ENCODE measurements at places on chromosomes 12 and 14. TPM values are rescaled to one million over a fixed set of nuclear protein-coding genes. Genes with fewer than 3 reads are reported as not detected.
A peak's percentile ranks its signal among the peaks of the same experiment; 100 is the strongest.

- peaks cover 19% of the 10 kb centered on the region for H3K4me1 ChIP-seq
- H3K27me3 ChIP-seq: peaks cover 63% of the 10 kb centered on the region
- peak; percentile 74 for DNase-seq
Measured at GRCh38 chr14:52950898-52951680, at the start of gene FERMT2. TSS of gene FERMT2 (minus strand) at chr14:52951050. CDS start at chr14:52950568, 482 bp downstream.

DNA sequence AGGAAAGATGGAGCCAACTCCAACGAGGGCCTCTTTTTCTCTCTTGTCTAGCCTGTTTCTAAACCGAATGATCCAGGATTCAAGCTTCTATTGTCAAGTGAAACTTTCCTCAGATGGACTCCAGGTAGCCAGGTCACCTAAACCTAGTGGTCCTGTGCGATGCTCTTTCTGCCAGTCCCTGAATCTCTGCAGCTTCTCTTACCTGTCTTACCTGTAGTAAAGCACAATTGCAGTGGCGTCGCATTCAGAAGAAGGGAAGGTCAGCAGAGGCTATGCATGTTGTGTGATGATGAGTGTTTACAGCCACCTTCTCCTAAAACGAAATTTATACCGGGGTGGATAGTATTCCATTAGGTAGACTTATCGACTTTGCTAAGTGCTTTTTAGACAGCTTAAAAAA is 47.4 kb upstream of the TRAF3 start:
- DNase-seq: no peak
- no peaks in the 10 kb centered on the region for H3K27me3 ChIP-seq
- H3K36me3 ChIP-seq: peaks cover 26% of the 10 kb centered on the region

DNA sequence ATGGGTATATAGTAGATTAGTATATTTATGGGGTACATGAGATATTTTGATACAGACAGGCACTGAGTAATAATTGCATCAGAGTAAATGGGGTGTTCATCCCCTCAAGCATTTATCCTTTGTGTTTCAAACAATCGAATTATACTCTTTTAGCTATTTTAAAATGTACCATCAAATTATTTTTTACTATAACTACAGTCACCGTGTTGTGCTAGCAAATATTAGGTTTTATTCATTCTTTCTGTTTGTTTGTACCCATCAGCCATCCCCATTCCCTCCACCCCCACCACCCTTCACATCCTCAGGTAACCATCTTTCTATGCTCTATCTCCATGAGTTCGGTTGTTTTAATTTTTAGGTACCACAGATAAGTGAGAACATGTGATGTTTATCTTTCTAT is 115.8 kb downstream of the NUBPL start:
- H3K4me3 ChIP-seq: no peak overlapping the region
- DNase-seq: no peak
- peaks cover 2% of the 10 kb centered on the region for H3K4me1 ChIP-seq

DNA sequence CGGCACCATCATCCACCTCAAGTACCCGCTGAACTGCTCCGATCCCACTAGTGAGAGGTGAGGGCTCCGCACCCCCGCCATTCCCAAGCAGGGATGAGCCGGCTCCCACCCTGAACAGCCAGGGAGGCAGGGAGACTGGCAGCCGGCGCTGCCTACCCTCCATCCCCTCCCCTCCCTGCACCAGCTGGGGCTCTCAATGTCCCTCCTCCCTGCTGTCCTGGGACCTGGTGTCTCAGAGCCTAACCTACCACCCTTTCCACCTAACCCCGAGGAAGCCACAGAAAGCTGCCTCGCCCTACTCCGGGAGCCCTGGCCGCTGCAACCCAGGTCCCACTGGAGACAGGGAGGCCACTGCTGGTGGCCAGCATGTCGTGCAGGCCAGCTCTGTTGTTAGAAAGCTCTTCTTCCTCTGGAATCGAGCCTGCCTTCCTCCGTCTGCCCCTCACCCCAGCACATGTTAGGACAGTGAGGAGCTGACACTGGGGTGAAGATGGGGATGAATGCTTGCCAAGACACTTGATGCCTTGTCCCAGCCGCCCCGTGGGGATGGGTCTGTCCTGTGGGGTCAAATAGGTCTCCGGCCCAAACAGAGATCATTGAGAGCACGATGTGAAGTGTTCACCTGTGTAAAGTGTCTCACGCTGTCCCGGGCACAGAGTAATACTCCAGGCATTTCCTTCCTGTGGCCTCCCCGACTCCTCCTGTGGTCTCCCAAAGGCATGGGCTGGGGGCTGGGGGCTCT is 1.1 kb downstream of the PTPN6 start:
- H3K27ac ChIP-seq: peak overlapping the region; percentile 96
- H3K4me1 ChIP-seq: peaks cover 70% of the 10 kb centered on the region
- peak overlapping the region; percentile 96 for H3K4me3 ChIP-seq
- peaks cover 58% of the 10 kb centered on the region for H3K36me3 ChIP-seq

DNA sequence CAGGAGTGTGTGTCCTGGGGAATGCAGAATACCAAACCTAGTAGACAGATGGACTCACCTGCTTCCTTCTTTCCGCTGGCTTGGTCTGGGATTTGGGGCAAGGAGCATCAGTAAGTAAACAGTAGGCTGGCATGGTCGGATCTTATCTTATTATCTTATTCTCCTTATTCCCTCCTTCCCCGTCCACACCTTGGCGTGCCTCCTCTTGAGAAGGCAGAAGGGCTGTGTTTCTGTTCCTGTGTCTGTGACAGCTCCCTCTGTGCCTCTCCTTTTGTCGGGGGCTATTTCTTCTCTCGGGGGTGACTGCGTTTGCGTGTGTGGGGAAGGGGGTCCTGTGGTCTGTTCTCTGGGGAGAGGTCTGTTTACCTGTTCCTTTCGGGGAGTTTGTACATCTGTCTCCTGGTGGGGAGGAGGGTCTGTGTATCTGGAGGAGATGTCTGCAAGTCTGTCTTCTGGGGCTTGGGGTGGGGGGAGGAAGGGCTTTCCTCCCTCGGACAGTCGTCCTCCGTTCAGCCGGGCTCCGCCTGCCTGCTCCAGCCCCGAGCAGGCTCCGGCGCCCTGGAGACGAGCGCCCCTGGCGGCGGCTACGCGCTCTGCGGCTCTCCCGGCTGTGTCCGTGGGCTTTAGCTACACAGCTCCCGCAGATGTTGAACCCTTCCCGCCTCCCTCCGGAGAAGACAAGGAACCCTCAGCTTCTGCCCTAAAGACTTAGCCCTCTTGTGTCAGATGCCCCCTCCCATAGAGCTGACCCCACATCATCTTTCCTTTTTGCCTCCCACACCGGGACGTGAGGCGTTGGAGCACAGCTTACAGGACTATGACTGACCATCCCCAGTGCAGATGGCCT is 4.4 kb downstream of the KRT86 start:
- H3K4me1 ChIP-seq: peaks cover 10% of the 10 kb centered on the region
- H3K36me3 ChIP-seq: no peaks in the 10 kb centered on the region
- H3K27me3 ChIP-seq: peaks cover 31% of the 10 kb centered on the region
- DNase-seq: peak; percentile 95
- H3K4me3 ChIP-seq: peak overlapping the region; percentile 33

DNA sequence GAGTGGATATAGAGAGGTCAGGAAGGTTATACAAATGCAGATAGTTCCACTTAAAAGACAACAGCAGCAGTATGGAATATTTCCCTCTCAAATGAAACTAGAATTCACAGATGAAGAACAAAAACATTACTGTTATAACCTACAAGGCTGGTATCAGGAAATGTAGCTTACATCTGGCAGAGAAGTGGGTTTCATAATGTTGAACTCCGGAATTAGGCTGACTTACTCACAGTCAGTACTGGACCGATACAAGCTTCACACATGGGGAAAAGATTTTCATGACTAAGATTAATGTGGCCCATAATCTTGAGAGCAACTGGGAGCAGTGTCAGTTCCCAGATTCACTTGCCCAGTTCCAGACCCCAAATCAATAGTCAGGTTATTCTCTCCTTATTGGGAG is 353.9 kb downstream of the DUSP6 start:
- no peak overlapping the region for H3K27ac ChIP-seq
- no peak overlapping the region for H3K4me3 ChIP-seq
- no peaks in the 10 kb centered on the region for H3K36me3 ChIP-seq
- no peak for DNase-seq
- H3K4me1 ChIP-seq: peaks cover 2% of the 10 kb centered on the region

DNA sequence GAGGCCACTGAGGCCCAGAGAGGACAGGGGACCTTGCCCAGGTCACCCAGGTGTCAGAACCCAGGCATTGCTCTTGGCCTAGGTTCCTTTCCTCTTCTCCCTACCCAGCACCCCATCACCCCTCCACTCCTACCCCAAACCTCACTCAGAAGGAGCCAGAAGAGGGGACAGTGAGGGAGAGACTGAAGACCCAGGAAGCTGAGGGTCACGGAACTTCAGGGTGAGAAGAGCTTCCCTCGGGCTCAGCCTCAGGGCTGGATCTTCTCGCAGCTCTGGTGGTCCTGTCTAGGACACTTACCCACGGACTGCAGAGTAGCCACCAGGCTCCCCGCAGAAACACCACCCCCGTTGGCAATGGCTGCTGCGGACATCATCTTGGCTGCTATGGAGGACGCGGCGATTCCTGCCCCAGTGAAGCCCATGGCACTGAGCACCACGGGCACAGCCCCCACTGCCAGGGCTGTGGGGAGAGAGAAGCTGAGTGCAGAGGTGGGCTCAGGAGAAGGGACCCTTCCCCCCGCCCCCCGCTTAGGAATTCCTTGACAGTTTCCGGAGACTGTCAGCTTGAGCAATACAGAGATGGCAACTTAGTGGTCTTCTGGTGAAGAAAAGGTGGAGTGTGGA is 1.1 kb downstream of the IFI27L2 start:
- peaks cover 3% of the 10 kb centered on the region for H3K36me3 ChIP-seq
- H3K4me1 ChIP-seq: peaks cover 24% of the 10 kb centered on the region
- peak overlapping the region; percentile 96 for H3K4me3 ChIP-seq
- no peak for DNase-seq
- peaks cover 13% of the 10 kb centered on the region for H3K27me3 ChIP-seq

DNA sequence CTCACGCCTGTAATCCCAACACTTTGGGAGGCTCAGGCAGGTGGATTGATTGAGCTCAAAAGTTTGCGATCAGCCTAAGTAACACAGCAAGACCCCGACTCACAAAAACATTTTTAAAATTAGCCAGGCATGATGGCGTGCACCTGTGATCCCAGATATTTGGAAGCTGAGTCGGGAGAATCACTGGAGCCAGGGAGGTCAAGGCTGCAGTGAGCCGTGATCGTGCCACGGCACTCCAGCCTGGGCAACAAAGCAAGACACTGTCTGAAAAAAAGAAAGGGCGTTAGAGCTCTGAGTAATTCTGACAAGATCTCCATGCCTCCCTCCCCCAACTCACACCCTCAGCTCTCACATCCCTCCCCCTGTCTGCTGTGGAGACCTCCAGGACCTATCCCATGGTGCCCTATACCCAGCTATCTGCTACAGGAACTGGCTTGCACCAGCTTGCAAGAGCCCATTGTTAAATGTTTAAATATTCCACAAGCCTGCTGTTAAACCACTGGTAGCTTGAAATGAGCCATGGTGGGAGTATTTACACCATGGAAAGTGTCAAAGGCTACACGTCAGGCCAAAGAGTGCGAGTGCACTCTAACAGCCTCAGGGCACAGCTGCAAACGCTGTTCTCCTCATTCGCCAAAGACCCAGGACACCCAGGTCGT is 35.1 kb upstream of the PPP2R5C start:
- peaks cover 50% of the 10 kb centered on the region for H3K4me1 ChIP-seq
- no peak overlapping the region for H3K27ac ChIP-seq
- H3K27me3 ChIP-seq: no peaks in the 10 kb centered on the region
- DNase-seq: no peak

TMPRSS12 gene
- not detected for total RNA-seq

CCDC177 gene
- 0.05 TPM for total RNA-seq

AVPR1A gene
- not detected for total RNA-seq

TAS2R50 gene
- total RNA-seq: 0.56 TPM

TMCC3 gene
- not detected for total RNA-seq
